GM12891 (cell line): ENCODE measurements at places on chromosomes 16 and 17.

DNA sequence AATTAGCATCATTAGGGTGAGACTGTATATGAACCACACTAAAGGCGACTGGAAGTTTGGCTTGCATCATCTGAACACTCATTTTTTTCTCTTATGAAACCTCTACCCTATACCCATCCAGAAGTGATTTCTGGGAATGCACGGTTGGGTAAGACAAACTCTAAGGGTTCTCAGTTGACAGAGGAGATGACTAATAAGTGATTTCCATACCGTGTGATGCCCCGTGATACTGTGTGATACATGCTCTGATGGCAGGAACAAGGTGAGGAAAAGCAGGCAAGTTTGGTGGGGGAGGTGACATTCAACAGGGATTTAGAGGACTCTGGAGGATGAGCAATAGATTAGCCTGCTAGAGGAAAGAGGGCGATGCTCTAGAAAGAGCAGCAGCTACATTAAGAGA, 156.4 kb upstream of the CCL2 start:
- DNase-seq, result no peak

- DNase-seq, result no peak
Measured at GRCh38 chr16:69108064-69108904, 2.8 kb downstream of the HAS3 start.

GRCh38 chr17:64466019-64466735, 17.3 kb downstream of the MILR1 start:
- DNase-seq, result no peak

DNA sequence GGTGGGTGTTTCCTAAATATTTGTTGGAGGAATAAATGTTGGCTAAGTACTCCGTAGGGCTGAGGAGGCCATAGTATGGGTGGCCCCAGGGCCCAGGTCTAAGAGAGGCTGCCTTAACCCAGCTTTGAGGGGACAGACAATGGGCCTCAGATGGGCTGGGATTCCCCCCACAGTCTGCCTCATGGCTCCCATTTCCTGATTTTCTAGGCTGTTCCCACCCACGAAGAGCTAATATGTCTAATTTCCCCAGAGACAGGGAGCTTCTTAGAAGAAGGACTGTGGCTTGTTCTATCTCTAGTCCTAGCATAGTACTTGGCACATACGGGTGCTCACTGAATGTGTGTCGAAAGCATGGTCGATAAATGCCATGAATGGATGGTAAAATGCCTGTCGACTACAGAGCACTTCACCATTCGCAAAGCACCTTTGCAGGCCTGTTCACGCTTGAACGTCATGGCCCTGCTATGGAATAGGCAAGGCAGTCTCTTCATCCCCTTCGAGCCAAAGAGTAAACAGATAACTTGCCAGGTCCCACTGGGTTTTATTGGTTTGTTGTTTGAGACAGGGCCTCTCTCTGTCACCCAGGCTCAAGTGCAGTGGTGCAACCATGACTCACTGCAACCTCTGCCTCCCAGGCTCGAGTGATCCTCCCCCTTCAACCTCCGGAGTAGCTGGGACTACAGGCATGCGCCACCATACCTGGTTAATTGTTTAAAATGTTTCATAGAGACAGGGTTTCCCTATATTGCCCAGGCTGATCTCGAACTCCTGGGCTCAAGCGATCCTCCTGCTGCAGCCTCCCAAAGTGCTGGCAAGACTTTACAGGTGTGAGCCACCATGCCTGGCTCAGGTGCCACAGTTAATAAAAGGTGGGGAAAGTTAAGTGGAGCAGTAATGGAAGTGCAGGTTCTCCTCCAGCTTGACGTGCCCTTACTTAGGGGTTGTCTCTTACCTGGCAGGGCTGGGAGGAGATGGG, 9.7 kb downstream of the CHAD start:
- no peak for DNase-seq

- DNase-seq, result no peak
Measured at GRCh38 chr16:69031877-69032301, 73.6 kb upstream of the HAS3 start.

DNA sequence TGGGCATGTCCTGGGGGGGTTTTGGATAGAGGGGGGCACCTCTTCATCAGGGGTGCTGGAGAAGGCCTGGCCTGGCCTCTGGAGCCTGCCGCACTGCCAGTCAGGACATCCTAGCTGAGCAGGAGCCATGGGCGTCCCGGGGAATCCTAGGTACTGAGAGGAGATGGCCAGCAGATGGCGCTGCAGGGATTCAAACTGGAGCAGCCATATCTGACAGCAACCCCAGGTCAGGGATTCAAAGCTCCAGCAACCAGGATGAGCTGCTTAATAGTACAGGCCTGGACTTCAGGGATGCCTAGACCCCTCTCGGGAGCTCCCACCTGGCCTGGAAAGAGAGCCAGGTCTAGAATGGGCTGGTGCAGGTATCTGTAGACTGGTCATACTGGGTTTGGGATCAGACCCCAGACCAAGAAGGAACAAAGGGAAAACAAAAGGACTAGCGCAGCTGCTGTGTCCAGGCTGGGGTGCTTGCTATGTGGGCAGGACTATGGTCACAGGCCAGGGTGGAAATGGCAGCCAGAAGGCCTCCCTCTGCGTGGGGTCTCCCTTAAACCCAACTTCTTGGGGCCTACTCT, 306.9 kb upstream of the RBFOX1 start:
- peak; percentile 41 for DNase-seq

DNA sequence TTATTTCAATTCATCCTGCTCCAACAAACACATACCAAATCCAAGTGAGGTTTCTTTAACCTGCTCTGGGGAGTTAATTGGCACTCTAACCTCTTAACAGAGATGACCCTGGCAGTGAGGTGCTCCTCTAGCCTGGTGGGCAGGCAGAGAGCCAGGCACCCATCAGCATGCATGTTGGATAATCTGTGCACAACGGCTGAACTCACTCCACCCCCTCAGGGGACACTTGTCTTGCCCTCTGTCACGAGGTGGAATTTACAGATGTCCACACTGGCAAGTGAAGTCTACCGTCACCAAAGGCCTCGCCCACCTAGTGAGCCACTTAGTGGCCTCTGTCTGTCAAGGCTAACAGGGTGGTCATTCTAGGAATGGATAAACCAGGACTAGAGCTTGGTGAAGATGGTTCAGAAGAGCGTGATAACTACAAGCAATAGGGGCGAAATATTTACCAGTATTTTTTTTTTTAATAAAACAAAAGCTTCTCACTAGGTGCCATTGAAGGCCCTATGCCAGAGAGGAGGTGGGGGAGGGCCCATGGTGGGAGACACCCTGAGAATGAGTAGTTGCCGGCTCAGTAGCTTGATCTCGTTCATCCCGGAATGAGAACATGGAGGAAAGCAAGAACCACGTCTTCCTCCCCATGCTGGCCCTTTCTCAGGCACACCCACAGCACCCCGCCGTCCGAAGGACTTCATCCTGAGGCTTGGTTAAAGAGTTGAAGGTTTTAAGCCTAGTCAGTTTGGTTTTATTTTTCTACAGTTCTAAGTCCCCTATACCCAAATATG, 25.2 kb downstream of the PLD6 start:
- no peak for DNase-seq

- DNase-seq, result no peak
Measured at GRCh38 chr16:65619606-65620005, 497.7 kb upstream of the CDH11 start.

- DNase-seq, result no peak
Measured at GRCh38 chr17:77616254-77616731, 342.2 kb upstream of the TNRC6C start.

GRCh38 chr16:31083081-31083480, 5.7 kb downstream of the PRSS53 start:
- DNase-seq, result no peak

DNA sequence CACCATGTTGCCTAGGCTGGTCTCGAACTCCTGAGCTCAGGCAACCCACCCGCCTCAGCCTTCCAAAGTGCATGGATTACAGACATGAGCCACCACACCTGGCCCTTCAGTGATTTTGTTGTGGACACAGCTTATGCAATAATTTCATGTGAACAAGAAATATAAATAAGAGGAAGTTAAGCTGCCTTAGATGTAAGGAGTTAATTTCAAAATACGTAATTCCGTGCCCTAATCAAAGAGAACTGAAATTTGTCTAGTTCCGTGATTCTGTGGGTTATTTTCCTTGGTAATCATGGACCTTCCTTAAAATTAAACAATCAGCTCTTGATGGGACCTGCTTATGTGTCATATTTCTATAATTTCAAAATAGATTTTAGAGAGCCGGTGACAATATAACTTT, 11.9 kb downstream of the TVP23A start:
- no peak for DNase-seq

GRCh38 chr16:31386157-31386984, 6.8 kb upstream of the ITGAD start:
- no peak for DNase-seq

DNA sequence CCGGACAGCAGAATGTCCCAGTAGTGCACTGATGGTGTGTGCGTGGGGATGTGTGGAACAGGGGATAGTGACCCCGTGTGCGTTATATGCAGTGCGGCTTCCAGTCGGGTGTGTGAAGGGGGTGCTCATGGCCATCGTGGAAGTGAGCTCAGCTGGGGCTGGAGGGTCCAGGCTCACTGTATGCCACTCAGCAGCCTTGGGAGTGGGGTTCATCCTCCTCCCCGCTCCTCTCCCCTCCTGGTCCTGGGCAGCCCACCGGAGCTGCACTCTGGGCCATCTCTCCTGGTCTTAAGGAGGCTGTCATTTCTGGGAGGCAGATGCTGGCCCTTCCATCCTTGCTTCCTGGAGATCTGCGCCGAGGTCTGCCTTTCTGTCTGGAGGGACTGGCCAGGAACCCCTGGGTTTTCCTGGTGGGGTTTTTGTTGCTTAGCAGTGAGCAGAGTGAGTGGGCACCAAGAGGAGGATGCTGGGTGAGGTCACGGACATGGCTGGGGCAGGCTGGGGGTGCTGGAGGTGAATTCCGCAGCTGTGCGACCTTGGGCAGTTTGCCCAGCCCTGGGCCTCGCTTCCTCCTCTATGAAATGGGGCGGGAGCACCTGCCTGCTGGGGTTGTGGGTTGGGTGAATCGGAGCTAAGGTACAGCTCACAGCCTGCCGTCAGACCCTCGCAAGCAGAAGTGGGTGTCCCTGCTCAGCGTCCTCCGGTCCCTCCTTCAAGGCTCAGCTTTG, 164.1 kb downstream of the SEC14L1 start:
- DNase-seq, result no peak

GRCh38 chr16:53458635-53459034, 24.4 kb downstream of the RBL2 start:
- no peak for DNase-seq

DNA sequence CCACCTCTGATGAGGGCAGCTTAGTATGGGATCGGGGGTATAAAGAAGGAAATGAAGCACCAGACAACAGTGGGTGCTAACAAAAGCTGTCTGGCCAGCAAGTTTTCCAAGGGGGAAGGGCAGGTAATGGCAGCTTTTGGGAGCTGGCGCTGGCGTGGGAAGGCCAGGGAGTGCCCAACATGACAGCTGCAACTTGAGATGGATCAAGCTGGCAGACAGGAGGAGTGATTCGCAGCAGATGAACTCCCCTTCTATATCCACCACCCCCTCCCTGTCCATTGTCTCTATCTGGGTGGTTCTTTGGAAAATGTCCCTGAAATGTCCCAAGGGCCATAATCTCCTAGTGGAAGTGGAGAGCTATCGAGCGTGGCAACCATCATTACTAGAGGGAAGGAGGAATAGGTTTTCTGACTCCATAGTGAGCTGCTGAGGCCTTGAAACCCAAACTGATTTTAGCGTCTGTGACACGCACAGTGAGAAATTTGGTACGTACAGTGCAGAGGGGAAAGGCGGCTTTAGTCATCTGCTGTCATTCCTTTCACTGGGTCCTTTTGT, 4.8 kb upstream of the INPP5K start:
- no peak for DNase-seq

DNA sequence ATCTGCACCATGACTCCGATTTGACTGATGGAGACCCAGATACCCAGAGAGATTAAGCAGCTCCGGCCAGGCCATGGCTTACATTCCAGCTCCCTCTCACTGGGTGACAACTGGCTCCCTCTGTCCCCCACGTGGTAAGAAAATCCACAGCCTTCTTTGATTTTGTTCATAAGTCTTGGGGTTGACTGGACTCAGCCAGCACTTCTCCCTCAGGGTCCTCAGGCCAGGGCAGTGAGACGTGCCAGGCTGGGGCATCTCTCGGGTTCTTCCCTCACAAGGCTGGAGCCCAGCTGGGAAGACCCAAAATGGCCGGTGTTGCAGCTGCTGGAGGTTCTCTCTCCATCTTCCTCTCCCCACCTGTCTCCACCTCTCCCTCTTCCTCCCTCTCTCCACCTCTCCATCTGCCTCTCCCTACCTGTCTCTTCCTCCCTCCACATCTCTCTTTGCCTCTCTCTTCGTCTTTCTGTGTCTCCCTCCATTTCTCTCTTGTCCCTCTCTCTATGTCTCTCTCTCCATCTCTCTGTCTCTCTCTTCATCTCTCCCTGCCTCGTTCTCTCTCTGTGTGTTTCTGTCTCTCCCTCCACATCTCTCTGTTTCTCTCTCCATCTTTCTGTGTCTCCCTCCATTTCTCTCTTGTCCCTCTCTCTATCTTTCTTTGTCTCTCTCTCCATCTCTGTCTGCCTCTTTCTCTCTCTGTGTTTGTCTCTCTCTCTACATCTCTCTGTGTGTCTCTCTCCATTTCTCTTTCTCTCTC, 105.3 kb downstream of the FOXL1 start:
- DNase-seq, result no peak

- no peak for DNase-seq
Measured at GRCh38 chr16:1010251-1010650, 28.7 kb downstream of the SOX8 start.

DNA sequence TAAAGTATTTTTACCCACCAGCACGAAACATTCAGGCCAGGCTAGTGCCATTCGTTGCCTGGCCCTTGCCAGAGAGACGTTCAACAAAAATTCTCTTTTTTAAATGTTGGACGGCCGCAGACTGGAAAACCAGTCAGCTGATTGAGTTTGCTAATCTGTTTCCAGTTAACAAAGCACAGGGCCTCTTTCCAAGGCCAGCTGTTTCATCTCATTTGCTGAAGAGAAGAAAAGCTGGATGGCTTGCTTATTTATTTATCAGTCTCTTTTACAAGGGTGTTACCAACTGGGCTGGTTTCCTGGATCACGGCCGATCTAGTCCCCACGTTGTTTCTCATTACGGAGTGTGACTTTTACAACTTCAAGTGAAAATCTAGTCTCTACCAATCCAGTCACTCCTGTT, 418.7 kb upstream of the DYNLRB2 start:
- no peak for DNase-seq

- DNase-seq, result no peak
Measured at GRCh38 chr17:70375406-70375805, 206.1 kb downstream of the KCNJ2 start.

DNA sequence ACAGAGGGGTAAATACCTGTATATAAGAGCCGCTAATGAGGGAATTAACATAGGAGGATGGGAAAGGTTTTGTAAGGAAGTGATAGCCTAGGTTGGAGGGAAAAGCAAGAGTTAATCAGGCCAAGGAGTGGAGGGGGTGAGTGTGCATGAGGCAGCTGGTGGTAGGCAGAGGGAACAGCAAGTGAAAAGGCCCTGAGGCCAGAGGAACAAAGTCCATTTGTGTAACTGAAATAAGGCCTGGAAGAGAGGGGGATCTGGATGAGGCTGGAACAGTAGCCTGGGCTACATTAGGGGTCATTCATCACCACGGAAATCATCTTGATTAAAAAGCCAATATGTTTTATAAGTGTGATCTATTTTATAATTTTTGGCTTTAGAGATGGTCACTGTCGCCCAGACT, 45.7 kb downstream of the FZD2 start:
- DNase-seq, result no peak
